ENCODE measurements at places on chromosomes 3 and 15. TPM values are rescaled to one million over a fixed set of nuclear protein-coding genes. Genes with fewer than 3 reads are reported as not detected.

- DNase-seq, result no peak
Measured at GRCh38 chr15:52925130-52925529, 135.0 kb upstream of the ONECUT1 start.

DNA sequence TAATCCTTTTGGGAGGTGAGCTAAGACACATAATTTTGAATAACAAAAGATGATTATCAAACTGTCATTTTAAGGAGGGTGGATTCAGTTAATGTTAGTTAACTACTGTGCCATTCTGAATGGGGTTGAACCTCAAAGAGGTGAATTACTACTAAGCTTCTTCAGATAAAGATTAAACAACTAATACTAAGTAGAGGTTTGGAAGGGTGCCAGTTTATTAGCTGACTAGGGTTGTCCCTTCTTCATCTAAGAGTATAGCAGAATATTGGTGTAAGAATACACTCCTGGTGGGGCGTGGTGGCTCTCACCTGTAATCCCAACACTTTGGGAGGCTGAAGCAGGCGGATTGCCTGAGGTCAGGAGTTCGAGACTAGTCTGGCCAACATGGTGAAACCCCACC is 123.1 kb upstream of the LRRFIP2 start:
- no peak for DNase-seq

DNA sequence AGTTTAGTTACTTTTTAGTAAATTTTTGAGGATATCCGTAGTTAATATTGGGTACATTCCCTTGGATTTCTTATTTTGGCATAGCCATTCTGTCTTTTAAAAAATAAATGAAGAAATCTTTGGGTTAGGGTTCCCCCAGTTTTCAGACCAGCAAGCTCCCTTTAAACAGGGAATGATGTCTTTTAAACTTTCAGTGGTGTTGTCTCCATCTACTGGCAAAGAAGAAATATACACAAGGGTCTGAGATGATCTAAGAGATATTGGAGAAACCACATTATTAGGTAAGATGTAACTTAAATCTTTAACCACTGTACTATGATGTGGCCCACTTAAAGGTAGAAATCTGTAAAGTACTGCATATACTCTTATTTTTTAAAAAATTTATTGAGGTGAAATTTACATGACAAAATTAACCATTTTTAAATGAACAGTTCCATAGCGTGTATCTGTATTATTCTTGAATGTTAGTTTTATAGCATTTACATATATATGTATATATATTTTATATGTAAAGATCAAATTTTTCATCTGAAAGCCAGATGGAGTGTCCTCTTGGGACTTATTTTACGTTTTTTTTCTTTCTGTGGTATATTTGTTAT is 35.1 kb upstream of the EIF3J start:
- no peak for DNase-seq

The PLA2G4E gene
- not detected for total RNA-seq

The PLA2G4D gene
- not detected for total RNA-seq
